Activated naive CD8-positive, alpha-beta T cell treated with anti-CD3 and anti-CD28 coated beads for 36 hours (primary cell): ENCODE measurements at places on chromosomes 11 and 22. TPM values are rescaled to one million over a fixed set of nuclear protein-coding genes. Genes with fewer than 3 reads are reported as not detected.

RNF214 gene
- 16.6 TPM for total RNA-seq

MUC5AC gene
- not detected for total RNA-seq

PRR33 gene
- total RNA-seq = 0.20 TPM

JHY gene
- 3.2 TPM for total RNA-seq
